ENCODE measurements at places on chromosomes 12 and 14.

DNA sequence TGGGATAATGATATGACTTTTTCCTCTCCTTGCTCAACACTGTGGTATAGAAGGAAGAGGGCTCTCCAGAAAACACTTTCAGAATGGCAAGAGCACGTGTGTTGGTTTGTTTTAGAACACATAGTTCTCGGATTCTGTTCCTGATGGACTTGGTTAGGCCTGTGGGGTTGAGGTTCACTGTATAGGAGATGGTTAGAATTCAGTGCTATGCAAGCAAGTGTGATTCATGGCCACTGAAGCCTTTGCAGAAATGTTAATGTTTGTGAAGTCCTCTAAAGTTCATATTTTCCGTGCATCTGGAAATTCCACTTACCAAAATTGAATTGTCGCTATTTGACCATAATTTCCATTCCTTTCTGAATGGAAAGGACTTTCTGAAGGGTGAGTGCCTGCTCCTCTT lies 233.2 kb upstream of the DDHD1 start:
- no peak for DNase-seq

- DNase-seq: no peak
Observed at GRCh38 chr12:21888276-21888863, 52.9 kb downstream of the ABCC9 start.

- no peak for DNase-seq
Observed at GRCh38 chr12:16329594-16329993, 17.9 kb upstream of the MGST1 start.

- no peak for DNase-seq
Observed at GRCh38 chr12:68074306-68075027, 85.1 kb downstream of the IFNG start.

DNA sequence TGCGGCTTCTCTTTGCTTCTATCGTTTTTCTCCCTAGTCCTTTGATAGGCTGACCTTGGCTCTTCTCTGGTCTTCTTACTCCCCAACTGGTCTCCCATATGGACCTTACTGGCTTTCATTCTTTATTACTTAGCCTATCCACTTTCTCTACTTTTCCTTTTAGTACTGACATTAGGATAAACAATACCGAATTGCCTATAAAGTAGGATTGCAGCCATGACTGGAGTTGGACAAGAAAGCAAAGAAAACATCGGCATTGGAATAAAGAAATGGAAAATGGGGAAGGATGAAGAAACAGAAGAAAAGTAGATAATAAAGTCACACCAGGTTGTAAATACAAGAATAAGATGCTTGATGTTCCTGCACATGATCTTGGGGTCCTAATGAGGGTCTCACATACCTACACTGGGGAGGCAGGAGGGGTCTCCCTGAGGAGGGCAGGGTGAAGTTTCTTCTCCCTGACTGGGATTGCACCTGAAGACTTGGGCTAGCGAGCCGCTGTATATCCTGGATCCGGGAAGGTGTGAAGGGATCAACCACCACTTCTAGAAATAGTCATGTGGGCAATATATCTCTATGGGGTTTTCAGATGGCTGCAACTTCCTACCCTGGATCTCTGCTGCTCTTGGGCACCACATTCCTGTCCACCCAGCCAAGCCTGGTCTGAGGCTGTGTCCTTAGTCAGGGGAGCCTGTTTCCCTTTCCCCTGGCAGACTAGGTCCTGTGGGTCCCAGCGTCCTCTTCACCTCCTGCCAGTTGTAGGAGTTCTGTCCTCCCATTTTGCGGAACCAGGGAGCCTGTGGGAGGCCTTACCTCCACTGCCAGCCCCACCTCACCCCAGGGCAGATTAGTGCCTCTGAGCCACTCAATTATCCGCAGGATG lies 13.1 kb downstream of the NKX2-1 start:
- DNase-seq: no peak

- DNase-seq: no peak
Observed at GRCh38 chr12:93287149-93287548, 90.6 kb upstream of the NUDT4 start.

DNA sequence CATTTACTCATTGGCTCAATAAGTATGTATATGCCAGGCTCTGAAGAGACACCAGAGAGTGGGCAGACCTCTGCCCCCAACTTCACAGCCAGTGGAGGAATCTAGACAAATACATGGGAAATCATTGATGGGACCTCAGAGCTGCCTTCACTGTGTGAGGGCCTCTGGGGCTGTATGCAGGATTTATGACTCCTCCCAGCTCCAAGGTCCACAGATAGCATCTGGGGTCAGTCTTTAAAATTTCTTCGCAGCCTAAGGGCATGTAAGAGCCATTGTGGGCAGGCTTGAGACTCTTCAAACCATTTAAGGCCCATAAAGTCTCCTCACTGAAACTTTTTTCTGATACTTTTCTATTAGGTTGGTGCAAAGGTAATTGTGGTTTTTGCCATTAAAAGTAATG lies 125.5 kb downstream of the SPTSSA start:
- DNase-seq: no peak

- no peak for DNase-seq
Observed at GRCh38 chr12:65784289-65785015, 39.8 kb upstream of the HMGA2 start.

DNA sequence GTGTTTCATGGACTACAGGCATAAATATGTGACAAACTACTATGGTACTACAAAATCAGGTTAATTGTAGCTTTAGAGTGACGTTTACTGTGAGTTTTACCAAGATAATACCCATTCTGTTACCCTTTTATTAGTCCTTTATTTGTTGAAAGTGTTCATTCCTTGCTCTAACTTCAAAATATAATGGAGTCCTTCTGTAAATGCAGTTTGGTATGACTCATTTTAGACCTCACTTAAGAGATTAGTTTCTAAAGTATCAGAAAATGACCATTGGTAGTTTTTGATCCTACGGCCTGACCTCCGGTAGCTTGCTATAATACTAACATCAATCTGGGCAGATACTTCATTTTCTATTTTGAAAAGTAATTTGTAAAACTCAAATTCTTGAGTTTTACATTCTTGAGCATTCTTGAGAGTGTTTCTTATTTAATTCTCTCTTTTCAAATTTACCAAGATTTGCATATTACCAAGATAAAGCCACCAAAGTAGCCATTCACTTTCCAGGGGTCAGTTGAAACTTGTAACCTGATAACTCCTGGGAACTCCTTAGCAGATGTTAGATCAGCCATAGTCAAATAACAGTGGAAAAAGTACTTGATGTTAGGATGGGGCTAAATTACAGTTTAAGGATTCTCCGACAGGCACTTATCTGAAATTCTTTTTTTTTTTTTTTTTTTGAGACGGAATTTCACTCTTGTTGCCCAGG lies 4.2 kb downstream of the HSPA2 start:
- DNase-seq: no peak

GRCh38 chr14:103220134-103220981 lies 97.1 kb downstream of the TNFAIP2 start:
- no peak for DNase-seq

DNA sequence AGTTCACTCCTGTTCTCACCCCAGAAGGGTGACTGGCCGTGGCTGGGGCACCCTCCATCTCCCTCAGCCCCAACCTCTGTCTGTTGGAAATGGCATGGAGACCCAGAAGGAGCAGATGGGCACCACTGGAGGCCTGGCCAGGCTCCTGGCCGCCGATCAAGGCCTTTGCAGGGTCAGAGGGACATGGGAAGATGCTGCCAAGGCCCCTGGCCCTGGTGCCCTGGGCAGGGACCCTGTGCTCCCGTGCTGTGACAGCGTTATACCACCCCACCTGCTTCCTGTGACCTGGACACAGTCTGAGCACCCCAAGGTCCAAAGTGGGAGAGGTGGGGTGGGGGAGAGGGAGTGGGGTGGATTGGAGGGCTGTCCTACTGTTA lies 3.5 kb downstream of the INF2 start:
- DNase-seq: no peak

DNA sequence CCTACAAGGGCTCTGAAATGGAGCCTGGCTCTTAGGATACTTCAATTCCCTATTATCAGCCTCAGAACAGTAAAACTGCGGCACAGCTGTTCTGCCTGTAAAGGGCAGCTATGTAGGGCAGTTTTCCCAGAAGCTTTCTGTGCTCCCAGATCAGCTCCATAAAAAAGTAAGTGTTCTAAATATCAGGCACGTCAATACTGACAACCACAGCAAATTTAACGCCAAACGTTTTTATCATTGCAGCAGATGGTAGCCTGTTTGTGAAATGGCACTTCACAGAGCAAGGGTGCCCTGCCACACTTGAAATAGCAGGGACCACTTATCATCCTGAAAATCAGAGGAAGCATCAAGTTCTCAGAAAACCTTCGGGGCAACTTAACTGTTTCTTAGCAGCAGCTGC lies 54.8 kb upstream of the PTHLH start:
- DNase-seq: no peak

GRCh38 chr14:55838529-55839052 lies 258.6 kb downstream of the KTN1 start:
- DNase-seq: no peak

DNA sequence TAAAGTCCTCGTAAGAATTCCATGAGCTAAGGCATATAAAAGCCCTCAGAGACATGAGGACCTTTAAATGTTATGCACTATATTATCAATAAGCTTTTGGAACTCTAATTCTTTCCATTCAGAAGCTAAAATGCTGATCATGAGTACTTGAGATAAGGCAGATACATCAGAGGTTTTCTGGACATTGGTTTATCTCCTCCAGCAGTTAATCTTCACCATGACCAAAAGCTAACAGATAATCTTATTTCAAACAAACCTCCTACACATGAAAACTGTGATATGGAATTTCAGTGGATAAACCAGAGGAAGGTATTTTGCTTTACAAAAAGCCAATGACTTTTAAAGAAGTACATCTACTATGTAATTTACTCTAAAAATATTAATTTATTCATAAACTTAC lies 97.9 kb upstream of the BBS10 start:
- no peak for DNase-seq

DNA sequence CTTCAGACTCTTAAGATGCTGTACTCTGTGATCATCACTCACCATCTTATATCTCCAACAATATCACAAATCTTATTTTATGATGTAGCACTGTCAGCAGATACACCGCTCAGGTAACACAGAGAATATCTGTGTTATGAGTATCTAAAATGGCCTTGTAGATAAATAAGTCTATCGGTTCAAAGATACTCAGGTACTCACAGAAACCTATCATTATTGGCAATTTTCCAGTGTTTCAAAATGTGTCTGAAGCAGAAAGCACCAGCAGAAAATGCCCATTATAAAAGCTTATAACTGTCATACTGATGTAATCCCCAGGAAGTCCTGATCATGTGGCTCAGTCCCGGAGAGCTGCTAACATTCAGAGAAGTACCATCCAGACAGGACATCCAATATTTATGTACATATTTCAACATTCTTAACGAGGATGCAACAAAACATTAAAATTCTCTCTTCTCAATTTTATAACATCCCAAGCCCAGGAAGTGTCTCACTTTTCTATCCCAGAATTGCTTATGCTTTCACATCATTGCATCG lies 190.7 kb upstream of the LMNTD1 start:
- DNase-seq: no peak

- DNase-seq: no peak
Observed at GRCh38 chr12:1830981-1831963, 10.9 kb downstream of the LRTM2 start.

- no peak for DNase-seq
Observed at GRCh38 chr12:29200586-29200985, 51.5 kb downstream of the FAR2 start.

GRCh38 chr14:77640756-77641533 lies 24.5 kb upstream of the SPTLC2 start:
- no peak for DNase-seq

DNA sequence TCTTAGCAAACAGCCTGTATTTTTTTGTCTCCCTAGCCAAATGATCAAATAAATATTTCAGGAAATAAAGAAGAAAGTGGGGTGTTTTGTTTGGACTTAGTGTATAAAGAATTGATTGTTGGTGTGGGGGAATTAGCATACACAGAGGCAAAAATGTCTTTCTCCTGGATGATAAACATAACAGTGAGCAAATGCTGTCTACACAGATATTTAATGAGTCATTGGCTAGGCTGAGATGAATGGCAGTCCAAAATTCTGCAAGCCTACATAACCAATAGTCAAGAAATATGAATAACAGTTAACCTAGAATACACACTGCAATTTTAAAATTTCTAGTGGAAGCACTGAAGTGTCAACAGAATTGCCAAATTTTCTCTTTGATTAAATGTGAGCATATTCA lies 35.8 kb downstream of the MYF5 start:
- no peak for DNase-seq

DNA sequence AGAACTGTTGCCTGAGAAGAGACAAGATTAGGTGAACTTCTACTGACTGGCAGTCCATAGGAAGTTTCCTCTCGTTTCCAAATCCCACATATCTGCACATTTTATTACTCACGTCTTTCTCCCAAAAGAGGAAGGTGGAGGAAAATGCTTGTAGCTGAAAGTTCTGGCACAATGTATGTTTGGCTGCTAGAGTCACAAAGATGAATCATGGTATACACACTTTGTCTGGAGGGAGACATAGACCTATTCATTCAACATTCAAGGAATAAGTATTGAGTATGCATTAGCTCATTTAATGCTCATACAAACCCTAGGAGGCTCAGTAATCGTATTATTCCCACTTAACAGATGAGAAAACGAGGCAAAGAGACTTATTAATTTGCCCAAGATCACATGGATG lies 291.8 kb downstream of the FOXN3 start:
- no peak for DNase-seq

GRCh38 chr14:76698631-76699030 lies 62.6 kb upstream of the VASH1 start:
- no peak for DNase-seq

DNA sequence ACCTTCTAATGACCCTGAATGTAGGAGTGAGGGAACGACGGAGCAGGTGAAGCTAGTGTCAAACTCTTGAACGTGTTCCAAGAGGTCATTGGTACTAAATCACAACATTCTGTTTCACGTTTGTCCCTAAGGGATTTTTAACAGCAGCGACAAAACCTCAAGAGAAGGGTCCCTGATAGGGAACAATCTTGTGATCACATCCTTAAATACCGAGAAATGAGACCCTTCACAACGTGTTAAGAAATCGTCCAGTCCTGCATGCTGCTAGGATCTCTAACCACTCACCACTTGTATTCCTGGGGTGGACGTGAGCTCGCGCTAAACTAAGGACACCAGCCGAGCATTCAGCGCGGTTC lies 134.1 kb upstream of the KRAS start:
- no peak for DNase-seq

DNA sequence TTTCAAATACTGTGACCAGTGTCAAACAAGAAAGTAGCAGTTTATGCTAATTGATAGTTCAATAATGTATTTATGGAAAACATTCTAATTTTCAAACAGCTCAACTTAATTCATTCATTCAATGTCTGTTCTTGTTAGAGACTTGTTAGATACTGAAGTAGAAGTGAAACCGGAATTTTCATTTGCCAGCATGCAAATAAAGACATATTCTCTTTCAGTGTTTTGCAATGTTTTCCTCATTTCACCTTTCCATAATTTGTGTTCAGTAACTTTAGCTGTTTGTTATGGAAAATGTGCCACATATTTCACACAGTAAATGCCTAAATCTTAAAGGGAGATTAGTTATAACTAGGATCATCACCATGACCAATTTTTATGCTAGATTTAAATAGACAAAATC lies 21.2 kb downstream of the TAS2R50 start:
- no peak for DNase-seq
